ENCODE measurements at places on chromosomes 3 and 15. TPM values are rescaled to one million over a fixed set of nuclear protein-coding genes. Genes with fewer than 3 reads are reported as not detected.

- no peak overlapping the region for H3K4me3 ChIP-seq
- H3K27me3 ChIP-seq: peaks cover 5% of the 10 kb centered on the region
Observed at GRCh38 chr3:193948459-193948858, 187.5 kb upstream of the HES1 start.

- H3K4me3 ChIP-seq: no peak overlapping the region
- no peaks in the 10 kb centered on the region for H3K4me1 ChIP-seq
Observed at GRCh38 chr3:2711081-2711480, 399.1 kb downstream of the IL5RA start.

DNA sequence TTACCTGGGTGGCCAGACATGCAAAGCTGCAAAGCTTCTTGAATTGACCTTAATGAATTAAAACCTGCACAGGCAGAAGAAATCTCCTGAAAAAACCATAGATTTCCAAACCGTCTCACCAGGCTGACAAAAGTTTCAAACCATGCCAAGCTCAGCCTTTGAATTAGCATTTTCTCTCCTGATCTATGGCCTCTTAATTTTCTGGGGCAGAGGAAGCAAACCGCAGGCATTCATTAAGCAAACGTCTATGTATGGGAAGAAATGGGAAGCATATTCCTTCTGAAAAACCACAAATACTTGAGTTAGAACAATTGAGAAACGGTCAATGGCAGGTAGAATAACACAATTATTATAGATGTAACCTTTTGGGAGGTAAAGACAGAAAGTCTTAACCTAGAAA, 500.2 kb upstream of the NR2F2 start:
- H3K36me3 ChIP-seq: peaks cover 7% of the 10 kb centered on the region
- H3K4me3 ChIP-seq: no peak overlapping the region
- H3K27me3 ChIP-seq: no peaks in the 10 kb centered on the region
- no peak overlapping the region for H3K27ac ChIP-seq
- no peaks in the 10 kb centered on the region for H3K4me1 ChIP-seq
- no peak for DNase-seq

GRCh38 chr3:13222131-13222530, 148.9 kb upstream of the IQSEC1 start:
- H3K27me3 ChIP-seq: no peaks in the 10 kb centered on the region
- no peak for DNase-seq
- H3K27ac ChIP-seq: no peak overlapping the region

Gene MKRN3
- total RNA-seq: not detected

Gene HYKK
- 3.1 TPM for total RNA-seq
